ENCODE measurements at places on chromosomes 16 and 17.

DNA sequence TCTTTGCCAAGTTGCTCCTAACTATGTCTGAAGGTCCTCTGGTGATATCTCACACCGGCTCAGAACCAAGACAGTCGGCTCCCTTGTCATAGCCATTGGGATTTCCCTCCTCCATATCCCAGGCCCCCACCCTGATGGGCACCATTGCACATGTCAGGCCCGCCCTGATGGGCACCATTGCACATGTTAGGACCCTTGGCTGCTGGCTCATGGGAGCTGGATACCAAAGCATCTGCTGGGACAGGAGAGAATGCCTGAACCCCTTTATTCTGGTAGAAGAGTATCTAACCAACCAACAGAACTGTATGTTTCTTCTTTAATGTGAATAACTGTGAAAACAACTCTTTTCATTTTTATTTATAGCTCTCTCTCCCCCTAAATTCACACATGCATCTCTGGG is 454.5 kb upstream of the HSBP1 start:
- no peak for DNase-seq

GRCh38 chr16:28537964-28538732 is 626 bp downstream of the NUPR1 start:
- DNase-seq: no peak

- DNase-seq: no peak
Observed at GRCh38 chr17:7263801-7264078, 1.5 kb upstream of the CLDN7 start.

- no peak for DNase-seq
Observed at GRCh38 chr16:752007-752312, 8.6 kb upstream of the MSLN start.

- no peak for DNase-seq
Observed at GRCh38 chr16:6008670-6009069, 911.1 kb upstream of the EEF2KMT start.

- no peak for DNase-seq
Observed at GRCh38 chr17:71402007-71402406, 718.8 kb upstream of the SOX9 start.

GRCh38 chr17:31252741-31253140 is 44.3 kb downstream of the OMG start:
- no peak for DNase-seq

GRCh38 chr16:47979164-47979520 is 176.7 kb downstream of the ABCC12 start:
- no peak for DNase-seq

GRCh38 chr17:28949185-28950016 is 1.9 kb downstream of the PHF12 start:
- DNase-seq: peak; percentile 64

GRCh38 chr16:61934601-61935000 is 101.6 kb downstream of the CDH8 start:
- no peak for DNase-seq

Measured in CD4-positive, alpha-beta T cell treated with Interleukin-4 for 4 hours (primary cell).